Spinal cord (tissue), 10 donors: ENCODE measurements at places on chromosomes 3 and 15. TPM values are rescaled to one million over a fixed set of nuclear protein-coding genes. Genes with fewer than 3 reads are reported as not detected.

HESX1 gene
- 2.7 TPM for total RNA-seq

LINS1 gene
- total RNA-seq = 29.6 TPM

SPTSSB gene
- total RNA-seq = 10.4 TPM

PLSCR4 gene
- 43.8 TPM for total RNA-seq

CCDC39 gene
- 2.2 TPM for total RNA-seq

HCLS1 gene
- 10.2 TPM for total RNA-seq

RTP3 gene
- not detected for total RNA-seq

IMPG2 gene
- total RNA-seq = 3.1 TPM

MEIS2 gene
- total RNA-seq = 63.8 TPM

P2RY13 gene
- 15.3 TPM for total RNA-seq

DNA sequence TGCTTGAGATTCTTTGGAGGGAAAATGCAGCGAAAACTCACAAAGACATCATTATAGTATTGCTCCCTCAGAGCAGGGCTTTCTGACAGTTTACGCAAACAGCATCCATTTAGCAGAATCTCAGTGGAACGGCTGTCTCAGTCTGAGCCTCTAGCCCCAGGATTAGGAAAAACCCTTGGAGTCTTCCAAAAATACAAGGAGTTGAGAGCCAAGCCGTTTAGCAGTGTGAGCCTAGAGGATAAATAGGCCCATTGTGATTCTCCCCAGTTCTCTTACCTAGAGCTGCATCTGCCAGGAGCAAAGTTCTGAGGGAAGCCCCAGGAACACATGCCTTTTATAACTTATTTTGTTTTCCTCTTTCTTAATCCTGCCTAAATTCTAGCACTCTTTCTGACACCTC, 359.6 kb downstream of the NTRK3 start:
- peak; percentile 73 for DNase-seq

DNA sequence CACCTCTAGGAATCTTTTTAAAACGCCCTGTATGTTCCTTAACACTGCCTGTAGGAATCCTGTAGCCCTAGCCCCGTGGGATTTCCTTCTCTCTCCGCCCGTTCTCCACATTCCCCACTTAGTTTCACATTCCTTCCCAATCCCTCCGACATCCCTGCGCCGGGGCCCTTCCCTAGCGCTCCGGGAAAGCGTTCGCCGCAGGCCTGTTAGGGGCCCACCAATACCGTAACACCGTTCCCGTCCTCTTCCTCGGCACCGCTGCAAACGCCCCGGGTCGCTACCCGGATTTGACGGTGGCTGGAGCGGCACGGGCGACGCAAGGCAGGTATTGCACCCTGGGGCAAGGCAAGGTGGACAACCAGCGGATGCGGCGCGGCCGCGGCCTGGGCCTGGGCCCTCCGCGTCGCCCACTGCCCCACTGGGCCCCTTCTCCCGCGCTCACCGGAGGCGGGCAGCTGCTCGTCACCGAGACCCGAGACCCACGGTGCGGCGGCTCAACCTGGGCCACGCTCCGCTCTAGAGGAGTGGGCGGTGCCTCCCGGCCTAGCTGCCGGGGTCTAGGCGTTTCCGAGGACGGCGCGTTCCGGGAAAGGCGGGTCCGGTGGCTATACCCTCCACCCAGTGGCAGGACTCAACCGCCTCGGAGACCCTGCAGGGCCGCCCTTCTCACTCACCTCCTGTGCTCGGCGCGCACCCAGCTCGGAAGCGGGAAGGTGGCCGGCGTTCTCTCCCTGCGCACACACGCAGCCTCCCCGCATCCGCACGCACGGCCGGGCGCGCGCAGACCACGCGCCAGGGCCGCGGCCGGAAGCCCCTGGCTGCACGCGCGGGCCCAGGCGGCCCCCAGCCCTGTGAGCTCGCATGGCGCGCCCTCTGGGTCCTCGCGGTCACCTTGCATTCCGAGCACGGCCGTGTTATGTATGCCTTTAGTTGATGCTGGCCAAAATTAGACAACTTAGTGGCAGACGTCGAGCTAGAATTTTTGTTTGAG, at the start of gene B3GALNT1:
B3GALNT1 (minus strand) TSS at position 789 of the 991 bp plus-strand sequence. CDS start 18,595 bp downstream, outside the sequence.
- peak; percentile 83 for DNase-seq

DNA sequence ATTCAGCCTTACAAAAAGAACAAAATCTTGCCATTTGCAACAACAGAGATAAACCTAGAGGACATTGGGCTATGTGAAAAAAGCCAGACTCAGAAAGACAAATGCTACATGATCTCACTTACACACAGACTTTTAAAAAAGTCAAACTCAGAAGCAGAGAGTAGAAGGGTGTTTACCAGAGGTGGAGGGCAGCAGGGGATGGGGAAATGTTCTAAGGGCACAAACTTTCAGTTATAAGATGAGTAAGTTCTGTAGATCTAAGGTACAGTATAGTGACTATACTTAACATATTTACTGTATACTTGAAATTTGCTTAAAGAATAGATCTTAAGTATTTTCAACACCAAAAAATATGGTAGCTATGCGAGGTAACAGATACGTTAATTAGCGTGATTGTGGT, 3.0 kb downstream of the MYEF2 start:
- no peak for DNase-seq

GRCh38 chr3:9032231-9032777, 69.0 kb upstream of the RAD18 start:
- no peak for DNase-seq

GRCh38 chr3:155179437-155179827, 99.3 kb downstream of the MME start:
- DNase-seq = no peak

DNA sequence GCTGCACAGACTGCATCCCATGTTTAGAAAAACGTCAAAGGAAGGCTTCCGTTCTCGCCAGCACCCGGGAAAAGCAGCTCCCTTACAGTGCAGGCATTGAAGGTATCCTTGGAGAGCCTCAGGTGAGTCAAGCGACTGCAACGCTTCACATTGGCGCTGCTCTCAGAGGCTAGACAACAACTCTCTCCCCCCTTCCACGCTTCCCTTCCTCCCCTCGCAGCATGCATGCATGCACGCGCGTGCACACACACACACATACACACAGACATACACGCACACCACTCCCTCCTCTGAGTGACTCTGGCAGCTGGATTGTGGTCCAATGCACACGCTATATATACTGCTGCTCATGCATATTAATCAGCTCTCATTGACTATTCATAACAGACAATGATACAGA, 191.1 kb downstream of the PDZRN3 start:
- peak; percentile 90 for DNase-seq

DNA sequence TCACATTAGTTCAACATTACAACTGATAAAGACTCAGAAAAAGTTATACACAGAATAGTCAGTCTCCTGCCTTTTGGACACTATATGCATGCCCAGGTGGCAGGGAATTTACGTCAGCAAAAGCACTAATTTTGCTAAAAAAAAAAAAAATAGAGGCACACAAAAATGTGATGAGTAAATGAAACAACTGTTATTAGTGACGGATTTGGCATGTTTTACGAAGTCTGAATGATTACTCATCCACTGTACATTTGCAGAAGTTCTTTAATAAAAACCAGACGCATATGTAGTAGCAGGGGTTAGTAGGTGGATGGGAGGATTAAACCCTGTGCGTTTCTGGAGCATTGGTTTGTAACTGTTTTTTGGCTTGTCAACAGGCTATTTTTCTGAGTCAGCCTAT, 99.0 kb downstream of the MITF start:
- DNase-seq = no peak

DNA sequence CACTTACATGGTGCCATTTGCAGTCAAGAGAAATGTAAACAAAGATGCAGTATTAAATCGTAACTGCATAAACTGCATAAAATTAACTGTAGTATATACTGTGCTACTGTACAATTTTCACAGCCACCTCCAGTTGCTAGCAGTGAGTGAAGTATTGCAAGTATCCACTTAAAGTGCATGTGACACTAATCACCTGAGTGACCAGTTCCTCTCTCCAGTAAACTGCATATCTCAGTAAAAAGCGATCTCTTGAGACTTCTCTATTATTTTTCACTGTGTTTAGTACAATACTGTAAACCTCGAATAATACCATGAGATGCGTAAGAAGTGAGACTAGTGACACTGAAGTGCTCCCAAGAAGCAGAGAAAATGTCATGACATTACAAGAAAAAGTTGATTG, 111.7 kb upstream of the PLXND1 start:
- DNase-seq = no peak

GRCh38 chr3:183210341-183210740, 42.7 kb upstream of the B3GNT5 start:
- no peak for DNase-seq

GRCh38 chr15:63232405-63232804, 43.0 kb downstream of the RAB8B start:
- DNase-seq = no peak

DNA sequence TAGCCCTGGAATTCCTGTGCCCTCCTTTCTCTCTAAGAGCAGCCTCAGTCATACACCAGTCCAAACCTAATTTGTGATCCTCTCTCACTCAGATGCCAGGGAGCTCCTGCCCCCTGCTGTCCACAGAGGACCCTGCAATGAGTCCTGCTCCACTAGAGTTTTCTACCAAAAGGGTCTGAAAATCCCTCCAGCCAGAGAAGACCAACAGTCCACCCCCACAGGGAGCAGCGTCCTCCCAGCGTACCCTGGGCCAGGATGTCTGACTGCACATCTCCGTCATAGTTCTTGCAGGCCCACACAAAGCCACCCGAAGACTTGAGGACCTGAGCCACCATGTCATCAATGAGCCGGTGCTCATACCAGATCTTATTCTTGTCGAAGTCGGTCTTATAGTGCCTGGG, 15.4 kb downstream of the IDH2 start:
- no peak for DNase-seq

DNA sequence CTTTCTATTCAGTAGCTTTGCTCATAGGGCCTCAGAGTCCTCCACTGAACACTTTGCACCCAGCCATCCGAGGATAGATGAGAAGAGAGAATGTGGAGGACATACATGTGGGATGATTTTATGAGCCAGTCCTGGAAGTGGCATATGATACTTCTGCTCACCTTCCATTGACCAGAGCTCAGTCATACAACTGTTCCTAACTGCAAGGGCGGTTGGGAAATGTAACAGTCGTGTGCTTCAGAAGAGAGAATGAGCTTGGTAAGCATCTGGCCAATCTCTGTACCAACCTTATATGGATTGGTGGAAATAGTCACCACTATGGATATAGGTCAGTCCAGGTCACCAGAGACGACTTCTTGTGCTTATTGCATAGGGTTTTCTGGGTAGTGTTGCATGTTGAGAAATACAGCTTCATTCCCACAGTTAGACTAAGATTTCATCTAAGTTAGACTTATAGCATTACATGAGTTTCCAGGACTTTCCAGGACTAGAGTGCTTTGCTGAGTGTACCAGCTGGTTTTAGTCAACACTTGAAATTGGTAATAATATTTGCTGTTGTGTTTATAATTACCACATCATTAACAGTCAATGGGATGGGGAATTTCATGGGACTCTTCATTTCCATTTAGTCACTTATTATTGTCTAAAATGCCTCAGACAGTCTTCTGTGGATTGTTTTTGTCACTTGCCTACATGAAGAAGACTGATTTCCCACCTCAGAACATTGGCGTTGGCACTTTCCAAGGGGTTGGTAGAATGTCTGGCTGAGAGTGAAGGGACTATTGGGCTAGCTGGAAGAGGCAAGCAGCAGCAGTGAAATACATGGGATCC, 214.5 kb upstream of the ROPN1 start:
- no peak for DNase-seq

DNA sequence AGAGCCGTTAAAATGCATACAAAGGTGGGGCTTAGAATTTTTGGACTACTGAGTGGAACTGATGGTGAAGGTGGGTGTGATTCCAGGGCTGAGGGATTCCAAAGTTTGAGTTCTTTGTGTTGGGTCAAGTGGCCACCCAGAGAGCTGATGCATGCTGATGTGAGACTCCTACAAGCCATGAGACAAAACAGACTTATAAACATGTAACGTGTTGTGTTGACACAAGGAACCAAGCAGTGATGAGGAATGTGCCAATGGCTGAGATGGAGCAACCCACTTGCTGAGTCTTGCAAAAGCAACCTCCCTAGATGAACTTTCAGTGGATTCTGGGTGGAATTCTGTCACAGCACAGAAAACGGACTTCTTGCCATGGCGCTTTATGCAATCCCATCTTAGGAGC, 289.0 kb downstream of the TLE3 start:
- no peak for DNase-seq

DNA sequence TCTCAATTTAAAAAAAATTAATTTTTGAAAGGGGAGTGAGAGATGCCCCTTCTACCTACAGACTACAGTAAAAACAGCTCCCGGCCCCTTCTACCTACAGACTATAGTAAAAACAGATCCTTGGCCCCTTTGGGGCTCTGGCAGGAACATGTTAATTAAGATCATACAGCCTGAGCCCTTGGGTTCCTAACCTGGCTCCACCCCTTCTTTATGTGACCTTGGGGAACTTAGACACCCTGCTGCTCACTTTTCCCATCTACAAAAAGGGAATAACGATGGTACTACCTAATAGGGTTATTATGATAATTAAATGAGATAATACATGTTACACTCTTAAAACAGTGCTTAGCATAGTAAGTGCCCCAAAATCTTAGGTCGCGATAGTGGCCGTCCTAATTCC, 60.1 kb upstream of the SEC61A1 start:
- DNase-seq = no peak

DNA sequence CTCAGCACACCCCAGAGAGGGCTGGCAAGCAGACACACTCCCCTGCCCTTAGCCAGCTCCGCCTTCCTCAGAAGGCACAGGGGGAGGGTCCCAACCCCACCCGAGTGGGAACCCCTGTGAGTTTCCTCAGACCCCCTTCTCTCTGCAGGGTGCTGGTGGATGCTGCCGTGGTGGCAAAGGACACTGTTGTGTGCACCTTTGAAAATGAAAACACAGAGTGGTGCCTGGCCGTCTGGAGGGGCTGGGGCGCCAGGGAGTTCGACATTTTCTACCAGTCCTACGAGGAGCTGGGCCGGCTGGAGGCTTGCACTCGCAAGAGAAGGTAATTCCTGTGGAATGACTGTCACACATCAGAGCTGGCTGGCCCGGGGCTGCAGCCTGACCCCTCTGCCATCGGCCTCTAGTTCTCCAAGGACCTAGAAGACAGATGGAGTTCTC, 149.4 kb downstream of the LRRK1 start:
- DNase-seq = no peak

GRCh38 chr3:110070161-110070916, 733.0 kb upstream of the DPPA4 start:
- no peak for DNase-seq

DNA sequence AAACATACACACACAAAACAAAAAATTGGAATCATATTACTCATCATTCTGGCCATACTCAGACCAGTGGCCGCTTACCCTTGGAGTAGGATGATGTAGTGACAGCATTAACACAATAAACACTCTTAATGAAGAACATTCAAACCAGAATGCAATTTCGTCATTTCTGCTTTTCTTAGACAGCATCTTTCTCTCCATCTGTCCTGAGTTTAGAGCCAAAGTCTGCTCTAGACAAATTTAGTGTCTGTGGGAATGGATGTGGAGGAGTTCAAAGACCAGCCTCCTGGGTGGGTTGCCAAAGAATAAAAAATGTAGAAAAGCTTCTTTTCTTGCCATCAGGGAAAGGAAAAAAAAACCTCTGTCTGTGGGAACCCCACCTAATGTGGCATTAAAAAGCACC, 212.4 kb upstream of the POU1F1 start:
- DNase-seq = no peak
